Occipital lobe (tissue), 3 donors: ENCODE measurements at places on chromosomes 12 and 14.
A peak's percentile ranks its signal among the peaks of the same experiment; 100 is the strongest.

DNA sequence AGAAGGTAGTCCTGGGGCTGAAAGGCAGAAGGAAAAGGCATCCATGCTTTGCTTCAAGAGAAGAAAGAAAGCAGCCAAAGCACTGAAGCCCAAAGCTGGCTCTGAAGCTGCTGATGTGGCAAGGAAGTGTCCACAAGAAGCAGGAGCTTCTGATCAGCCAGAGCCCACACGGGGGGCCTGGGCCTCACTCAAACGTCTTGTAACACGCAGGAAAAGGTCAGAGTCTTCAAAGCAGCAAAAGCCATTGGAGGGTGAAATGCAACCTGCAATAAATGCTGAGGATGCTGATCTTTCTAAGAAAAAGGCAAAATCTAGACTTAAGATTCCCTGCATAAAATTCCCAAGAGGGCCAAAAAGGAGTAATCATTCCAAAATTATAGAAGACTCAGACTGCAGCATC is 3.2 kb downstream of the AKAP5 start:
- DNase-seq = no peak

- no peak for DNase-seq
Observed at GRCh38 chr14:59339524-59340330, 125.5 kb downstream of the GPR135 start.

GRCh38 chr12:6285063-6285477 is 25.4 kb upstream of the PLEKHG6 start:
- peak; percentile 11 for DNase-seq

GRCh38 chr14:54738009-54738408 is 164.6 kb downstream of the GCH1 start:
- DNase-seq = no peak

GRCh38 chr12:26737487-26738030 is 95.4 kb downstream of the ITPR2 start:
- no peak for DNase-seq

DNA sequence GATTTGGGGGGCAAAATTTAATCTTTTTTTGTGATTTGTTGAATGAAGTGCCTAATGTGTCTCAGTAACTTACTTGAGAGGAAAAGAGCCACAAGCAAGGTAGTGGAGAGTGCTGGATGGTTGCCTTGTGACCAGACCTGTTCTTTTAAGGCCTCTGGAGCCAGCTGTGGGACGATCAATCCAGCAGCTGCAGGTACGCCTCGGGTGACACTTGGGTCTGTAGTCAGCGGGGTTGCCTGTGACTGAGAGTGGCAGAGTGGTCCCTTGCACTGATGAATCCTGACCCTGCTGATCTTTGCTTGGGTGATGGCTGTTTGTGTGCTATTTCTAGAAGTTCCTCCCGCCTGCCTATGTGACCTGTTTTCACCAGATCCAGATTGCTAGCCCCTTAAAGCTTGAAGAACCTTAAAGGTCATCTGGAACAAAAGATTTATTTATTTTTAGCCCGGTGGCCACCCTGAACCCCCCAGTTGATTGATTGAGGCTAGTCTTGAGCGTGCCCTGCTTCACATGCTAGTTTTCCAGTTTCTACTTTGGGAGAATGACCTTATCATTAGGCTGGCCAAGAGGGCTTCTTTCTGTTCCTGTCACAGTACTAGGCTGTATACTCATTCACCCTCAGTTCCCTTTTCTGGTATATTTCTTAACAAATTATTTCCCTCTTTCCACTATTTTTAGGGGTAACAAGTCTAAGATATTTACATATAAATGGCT is 23.2 kb downstream of the PRKCH start:
- DNase-seq = no peak
